ENCODE measurements at places on chromosomes 2 and 18. TPM values are rescaled to one million over a fixed set of nuclear protein-coding genes. Genes with fewer than 3 reads are reported as not detected.

The CD226 gene
- 4.1 TPM for polyA plus RNA-seq

The UGT1A5 gene
- 0.14 TPM for polyA plus RNA-seq

The PREPL gene
- polyA plus RNA-seq, result 16.2 TPM

The HJURP gene
- polyA plus RNA-seq, result 5.8 TPM

The DSC2 gene
- 16.3 TPM for polyA plus RNA-seq

The SP9 gene
- 0.07 TPM for polyA plus RNA-seq

The STON1 gene
- polyA plus RNA-seq, result 2.9 TPM

The PCARE gene
- polyA plus RNA-seq, result 0.02 TPM

The KCNS3 gene
- 0.68 TPM for polyA plus RNA-seq

The TNFAIP6 gene
- polyA plus RNA-seq, result 3.3 TPM

The ITM2C gene
- polyA plus RNA-seq, result 79.4 TPM

The SKOR2 gene
- under 0.01 TPM for polyA plus RNA-seq

The OTOF gene
- polyA plus RNA-seq, result 0.71 TPM

The RAB6C gene
- 0.05 TPM for polyA plus RNA-seq

The PGAP1 gene
- 3.1 TPM for polyA plus RNA-seq

All from thymus (tissue), 14 donors.